ENCODE measurements at places on chromosomes 11 and 22. TPM values are rescaled to one million over a fixed set of nuclear protein-coding genes. Genes with fewer than 3 reads are reported as not detected.
A peak's percentile ranks its signal among the peaks of the same experiment; 100 is the strongest.

HORMAD2 gene
- total RNA-seq = 0.34 TPM

ADAMTS8 gene
- not detected for total RNA-seq

SEZ6L gene
- total RNA-seq = not detected

CHRM1 gene
- not detected for total RNA-seq

PIK3IP1 gene
- total RNA-seq = 594 TPM

DNA sequence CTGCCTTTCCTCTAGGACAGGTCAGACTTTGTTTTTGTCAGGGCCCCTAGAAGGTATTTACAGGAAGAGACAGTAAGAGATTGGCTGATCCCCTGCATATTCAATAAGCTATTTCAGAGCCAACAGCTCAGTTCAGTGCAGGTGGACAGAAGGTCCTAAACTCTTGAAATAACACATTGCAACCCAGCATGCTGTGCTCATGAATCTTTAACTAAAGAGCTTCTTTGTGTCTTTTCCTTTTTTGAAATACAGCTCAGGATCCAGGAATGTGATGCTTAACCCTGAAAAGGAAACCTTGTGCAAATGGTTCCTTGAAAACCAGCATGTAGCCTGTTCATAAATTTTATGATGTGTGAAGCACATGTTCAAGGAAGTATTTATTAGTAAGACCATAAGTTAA lies 43.9 kb downstream of the BBOX1 start:
- DNase-seq = no peak

- DNase-seq = no peak
Measured at GRCh38 chr22:17314487-17314886, 54.8 kb upstream of the CECR2 start.

DNA sequence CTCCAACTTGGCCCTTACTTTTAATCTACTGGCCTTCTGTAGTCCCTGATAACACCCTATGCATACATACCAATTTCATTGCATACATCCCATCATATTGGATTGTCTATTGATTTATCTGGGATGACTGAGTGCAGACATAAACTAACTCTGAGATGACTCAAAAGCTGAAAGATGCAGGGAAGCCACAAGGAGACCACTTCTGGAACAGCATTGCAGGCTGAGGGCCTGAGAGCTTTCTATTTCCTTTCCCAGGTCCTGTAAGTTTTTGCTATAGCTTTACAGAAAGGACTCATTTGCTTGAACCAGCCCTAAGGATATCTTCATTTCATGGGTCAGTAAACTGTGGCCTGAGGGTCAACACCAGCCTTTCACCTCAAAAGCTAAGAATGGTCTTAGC lies 15.1 kb upstream of the SPON1 start:
- DNase-seq = no peak

DNA sequence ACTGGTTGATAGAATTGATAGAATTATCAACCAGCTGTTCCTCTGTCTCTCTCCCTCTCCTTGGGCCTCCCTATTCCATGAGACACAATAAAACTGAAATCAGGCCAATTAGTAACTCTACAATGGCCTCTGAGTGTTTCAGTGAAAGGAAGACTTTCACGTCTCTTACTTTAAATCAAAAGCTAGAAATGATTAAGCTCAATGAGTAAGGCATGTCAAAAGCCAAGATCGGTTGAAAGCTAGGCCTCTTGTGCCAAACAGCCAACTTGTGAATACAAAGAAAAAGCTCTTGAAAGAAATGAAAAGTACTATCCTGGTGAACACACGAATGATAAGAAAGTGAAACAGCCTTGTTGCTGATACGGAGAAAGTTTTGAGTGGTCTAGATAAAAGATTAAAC lies 16.6 kb downstream of the PIH1D2 start:
- no peak for DNase-seq

DNA sequence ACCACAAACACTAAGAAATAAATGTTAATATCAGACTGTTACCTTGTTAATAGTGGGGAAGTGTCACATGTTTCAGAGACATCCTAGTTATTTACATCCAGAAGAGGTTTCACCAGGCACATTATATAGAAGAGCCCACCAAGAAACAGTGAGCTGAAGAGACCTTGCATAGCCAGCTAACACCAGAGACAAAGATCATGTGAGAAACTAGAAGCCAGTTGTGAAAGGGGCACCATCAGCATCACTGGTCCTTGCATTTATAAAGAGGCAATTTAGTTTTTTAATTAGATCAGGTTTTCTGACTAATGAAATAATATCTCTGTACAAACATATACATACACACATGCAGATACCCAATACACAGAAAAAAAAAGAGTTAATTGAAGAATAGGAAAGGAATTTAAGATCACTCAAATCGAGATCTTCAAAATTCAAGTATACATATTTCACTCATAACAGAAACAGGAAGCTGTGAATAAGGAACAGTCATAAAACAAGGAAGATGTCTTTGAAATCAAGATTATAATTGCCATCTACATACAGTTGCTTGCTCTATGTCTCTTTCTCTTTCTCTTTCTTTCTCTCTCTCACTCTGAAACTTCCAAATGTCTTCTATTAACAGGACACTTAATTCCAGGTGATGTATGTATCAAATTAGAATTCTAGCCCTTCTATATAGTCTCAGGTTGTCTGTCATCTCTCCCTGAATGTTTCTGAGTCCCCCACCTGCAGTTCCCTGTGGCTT lies 348.7 kb downstream of the ETS1 start:
- DNase-seq = no peak

DNA sequence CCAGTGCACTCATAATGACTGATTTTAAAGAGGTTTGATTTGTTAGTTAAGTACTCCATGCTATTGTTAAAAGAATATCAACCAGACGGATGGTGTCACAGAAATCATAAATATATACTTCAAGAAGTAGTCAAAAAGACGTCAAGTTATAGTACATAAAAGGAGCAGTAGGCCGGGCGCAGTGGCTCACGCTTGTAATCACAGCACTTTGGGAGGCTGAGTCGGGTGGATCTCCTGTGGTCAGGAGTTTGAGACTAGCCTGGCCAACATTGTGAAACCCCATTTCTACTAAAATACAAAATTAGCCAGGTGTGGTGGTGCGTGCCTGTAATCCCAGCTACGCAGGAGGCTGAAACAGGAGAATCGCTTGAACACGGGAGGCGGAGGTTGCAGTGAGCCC lies 721.7 kb downstream of the JRKL start:
- no peak for DNase-seq

DNA sequence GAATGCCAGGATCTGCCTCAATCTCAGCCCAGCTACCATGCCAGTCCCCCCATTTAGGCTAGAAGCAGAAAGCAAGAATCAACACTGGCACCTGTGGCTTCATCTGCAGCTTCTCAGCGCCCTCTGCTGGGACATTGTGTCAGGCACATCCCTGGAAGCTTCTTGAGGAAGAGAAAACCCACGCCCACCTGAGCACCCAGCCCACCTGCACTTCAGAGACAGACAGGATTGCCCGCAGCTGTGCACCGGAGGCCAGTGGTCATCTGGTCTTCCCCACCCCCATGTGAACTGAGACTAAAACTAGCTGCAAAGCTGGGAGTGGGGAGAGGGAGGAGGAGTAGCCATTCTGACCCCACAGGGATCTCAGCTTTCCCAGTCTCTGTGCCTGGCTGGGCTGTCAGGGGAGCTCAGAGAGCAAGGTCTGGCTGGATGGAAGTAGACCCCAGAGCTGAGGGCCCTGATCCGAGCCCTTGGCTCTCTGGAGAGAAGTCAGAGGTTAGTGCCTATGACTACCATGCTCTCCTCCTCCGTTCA lies 66.8 kb downstream of the FEZ1 start:
- peak; percentile 12 for DNase-seq

- DNase-seq = no peak
Measured at GRCh38 chr22:29755889-29756288, 10.9 kb downstream of the ZMAT5 start.

GRCh38 chr11:94897330-94897768 lies 76.0 kb downstream of the CWC15 start:
- peak; percentile 26 for DNase-seq

DNA sequence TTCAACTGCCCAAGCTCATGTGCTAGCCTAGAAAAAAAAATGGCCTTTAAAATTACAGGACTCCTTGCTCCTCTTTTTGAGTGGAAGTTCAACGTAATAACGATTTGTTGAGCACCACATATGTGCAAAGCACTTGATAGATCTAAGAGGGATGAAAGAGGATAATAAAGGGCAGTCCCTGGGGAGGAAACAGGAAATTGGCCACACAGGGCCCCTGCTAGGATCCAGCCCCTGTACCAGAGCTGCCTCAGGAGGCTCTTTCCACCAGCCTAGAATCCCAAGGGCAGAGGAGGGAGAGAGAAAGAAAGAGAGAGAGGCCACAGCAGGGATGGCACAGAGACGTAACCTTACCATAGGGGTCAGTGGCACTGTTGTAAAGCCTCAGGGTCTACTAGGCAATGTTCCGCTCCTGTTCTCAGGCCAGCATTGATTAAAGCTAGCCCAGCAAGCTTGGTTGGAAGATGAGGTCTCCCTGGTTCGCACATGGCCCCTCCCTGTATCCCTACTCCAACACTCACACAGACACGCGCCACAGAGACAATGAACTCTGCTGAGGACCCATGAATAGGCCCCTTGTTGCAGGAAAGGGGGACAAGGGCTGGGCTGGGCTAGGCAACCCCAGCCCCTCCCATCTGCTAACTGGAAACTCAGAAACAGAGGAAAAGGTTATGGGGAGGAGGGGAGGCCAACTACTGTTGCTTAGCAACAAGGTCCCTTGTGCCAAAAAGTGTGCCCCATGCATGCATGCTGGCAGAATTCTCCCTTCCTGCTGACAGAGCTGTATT lies at the start of gene TMPRSS5:
TSS of gene TMPRSS5 (minus strand) at position 438 of the 785 bp plus-strand sequence. CDS start at position 354, 84 bp downstream.
- no peak for DNase-seq

DNA sequence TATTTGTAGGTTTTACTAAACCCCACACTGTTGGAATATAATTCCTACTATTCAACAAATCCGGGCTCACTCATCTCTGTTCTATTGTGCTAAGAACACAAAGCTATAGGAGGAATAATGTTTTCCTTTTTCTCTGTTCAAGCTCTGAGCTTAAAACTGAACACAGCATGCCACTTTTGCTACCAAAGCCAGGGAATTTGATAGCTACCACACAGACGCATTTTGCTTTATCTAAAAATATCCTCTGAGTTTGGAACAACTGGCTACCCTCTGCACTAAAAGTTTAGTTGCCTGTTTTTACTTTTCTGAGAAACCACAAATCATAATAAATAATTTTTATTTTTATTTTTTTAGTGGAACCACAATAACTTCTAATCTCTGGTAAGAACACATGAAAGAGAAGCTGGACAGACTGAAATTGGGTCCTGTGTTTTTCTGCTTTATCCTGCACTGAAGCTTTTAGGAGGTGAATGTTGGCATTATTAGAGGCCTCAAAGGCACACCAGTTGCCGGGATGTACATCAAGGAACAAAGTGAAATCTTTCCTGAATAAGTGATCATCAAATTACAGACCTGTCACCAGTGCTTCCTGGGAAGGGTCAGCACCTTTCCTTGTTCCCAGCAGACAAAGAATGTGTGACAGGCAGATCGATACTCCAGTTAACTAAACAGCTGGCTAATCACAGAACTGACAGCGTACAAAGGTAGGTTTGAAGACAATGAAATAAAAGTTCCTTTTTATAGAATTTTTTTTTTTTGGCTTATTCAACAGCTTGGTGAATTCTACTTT lies 523.2 kb upstream of the TENM4 start:
- no peak for DNase-seq

- no peak for DNase-seq
Measured at GRCh38 chr22:24564376-24565058, 8.7 kb downstream of the SNRPD3 start.

- no peak for DNase-seq
Measured at GRCh38 chr22:48908547-48908946, 919.1 kb downstream of the BRD1 start.

GRCh38 chr22:37419969-37420685 lies 7.2 kb downstream of the ELFN2 start:
- DNase-seq = no peak

GRCh38 chr11:104572279-104572678 lies 326.0 kb downstream of the CASP12 start:
- DNase-seq = no peak

GRCh38 chr11:119852741-119853140 lies 123.7 kb upstream of the NECTIN1 start:
- DNase-seq = no peak

GRCh38 chr11:2400762-2401435 lies 349 bp downstream of the TSSC4 start:
- no peak for DNase-seq

DNA sequence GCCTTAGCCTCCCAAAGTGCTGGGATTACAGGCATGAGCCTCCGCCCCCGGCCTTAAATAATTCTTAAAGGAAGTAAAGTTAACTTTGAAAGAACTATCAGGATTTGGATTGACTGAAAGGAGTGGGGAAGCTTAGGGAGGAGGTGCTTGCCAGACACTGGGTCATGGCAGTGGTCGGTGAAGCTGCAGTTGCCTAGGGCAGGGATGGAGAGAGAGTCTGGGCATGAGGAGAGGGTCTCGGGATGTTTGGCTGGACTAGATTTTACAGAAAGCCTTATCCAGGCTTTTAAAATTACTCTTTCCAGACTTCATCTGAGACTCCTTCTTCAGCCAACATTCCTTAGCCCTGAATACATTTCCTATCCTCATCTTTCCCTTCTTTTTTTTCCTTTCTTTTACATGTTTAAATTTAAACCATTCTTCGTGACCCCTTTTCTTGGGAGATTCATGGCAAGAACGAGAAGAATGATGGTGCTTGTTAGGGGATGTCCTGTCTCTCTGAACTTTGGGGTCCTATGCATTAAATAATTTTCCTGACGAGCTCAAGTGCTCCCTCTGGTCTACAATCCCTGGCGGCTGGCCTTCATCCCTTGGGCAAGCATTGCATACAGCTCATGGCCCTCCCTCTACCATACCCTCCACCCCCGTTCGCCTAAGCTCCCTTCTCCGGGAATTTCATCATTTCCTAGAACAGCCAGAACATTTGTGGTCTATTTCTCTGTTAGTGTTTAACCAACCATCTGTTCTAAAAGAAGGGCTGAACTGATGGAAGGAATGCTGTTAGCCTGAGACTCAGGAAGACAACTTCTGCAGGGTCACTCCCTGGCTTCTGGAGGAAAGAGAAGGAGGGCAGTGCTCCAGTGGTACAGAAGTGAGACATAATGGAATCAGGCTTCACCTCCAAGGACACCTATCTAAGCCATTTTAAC lies at the start of gene NNMT:
TSS of gene NNMT (plus strand) at position 724 of the 929 bp plus-strand sequence. CDS start at position 882, 158 bp downstream.
- no peak for DNase-seq

- no peak for DNase-seq
Measured at GRCh38 chr11:117225553-117226170, 6.2 kb downstream of the PCSK7 start.

DNA sequence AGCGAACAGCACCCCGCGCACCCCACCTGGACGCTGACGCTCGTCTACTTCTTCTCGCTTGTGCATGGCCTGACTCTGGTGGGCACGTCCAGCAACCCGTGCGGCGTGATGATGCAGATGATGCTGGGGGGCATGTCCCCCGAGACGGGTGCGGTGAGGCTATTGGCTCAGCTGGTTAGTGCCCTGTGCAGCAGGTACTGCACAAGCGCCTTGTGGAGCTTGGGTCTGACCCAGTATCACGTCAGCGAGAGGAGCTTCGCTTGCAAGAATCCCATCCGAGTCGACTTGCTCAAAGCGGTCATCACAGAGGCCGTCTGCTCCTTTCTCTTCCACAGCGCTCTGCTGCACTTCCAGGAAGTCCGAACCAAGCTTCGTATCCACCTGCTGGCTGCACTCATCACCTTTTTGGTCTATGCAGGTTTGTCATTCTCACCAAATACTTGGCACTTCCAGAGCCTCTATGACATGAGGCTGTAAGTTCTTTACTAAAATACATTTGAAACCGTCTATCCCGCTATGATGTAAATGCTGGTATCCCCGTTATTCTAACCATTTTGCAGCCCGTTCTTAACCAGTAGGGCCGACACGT lies 535 bp downstream of the AQP11 start:
- DNase-seq = peak; percentile 10

All from naive thymus-derived CD4-positive, alpha-beta T cell (primary cell).